ENCODE measurements at places on chromosomes 2 and 18.

- peak; percentile 44 for DNase-seq
Measured at GRCh38 chr2:59461127-59461526, 1092.3 kb downstream of the BCL11A start.

- DNase-seq, result no peak
Measured at GRCh38 chr2:98478088-98478551, 33.5 kb downstream of the INPP4A start.

DNA sequence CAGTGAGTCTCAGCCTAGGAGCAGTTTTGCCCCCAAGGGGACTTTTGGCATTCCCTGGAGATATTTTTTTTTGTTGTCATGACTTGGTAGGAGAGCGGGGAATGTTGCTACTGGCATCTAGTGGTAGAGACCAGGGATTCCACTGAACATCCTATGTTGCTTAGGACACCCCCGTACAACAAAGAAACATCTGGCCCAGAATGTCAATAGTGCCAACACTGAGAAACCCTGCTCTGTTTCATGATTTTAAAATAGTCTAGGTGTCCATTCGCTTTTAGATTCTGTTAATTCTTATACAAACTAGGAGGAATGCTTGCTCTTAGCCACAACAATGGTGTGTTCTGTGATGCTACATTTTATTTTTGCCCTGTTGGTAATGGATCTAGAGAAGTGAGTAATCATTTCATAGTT, 225.8 kb upstream of the SIX3 start:
- DNase-seq, result no peak

GRCh38 chr2:48529676-48530032, 300 bp upstream of the STON1 start:
- DNase-seq, result no peak

DNA sequence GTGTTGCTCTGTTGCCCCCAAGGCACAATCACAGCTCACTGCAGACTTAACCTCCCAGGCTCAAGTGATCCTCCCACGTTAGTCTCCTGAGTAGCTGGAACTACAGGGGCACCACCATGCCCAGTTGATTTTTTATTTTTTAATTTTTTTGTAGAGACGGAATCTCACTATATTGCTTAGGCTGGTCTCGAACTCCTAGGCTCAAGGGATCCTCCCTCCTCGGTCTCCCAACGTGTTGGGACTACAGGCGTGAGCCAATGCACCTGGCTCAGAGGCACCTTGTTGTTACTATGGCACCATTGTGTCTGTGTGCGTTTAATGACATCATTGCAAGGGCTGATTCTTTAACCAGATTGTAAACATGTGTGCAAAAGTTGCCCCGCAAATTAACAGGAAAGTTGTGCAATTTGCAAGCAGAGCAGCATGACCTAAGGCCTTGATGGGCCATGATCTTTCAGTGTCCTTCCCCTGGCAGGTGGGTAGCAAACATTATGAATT, 22.6 kb downstream of the TCF23 start:
- DNase-seq, result no peak

- DNase-seq, result no peak
Measured at GRCh38 chr18:3611313-3612090, 161.5 kb downstream of the TGIF1 start.

DNA sequence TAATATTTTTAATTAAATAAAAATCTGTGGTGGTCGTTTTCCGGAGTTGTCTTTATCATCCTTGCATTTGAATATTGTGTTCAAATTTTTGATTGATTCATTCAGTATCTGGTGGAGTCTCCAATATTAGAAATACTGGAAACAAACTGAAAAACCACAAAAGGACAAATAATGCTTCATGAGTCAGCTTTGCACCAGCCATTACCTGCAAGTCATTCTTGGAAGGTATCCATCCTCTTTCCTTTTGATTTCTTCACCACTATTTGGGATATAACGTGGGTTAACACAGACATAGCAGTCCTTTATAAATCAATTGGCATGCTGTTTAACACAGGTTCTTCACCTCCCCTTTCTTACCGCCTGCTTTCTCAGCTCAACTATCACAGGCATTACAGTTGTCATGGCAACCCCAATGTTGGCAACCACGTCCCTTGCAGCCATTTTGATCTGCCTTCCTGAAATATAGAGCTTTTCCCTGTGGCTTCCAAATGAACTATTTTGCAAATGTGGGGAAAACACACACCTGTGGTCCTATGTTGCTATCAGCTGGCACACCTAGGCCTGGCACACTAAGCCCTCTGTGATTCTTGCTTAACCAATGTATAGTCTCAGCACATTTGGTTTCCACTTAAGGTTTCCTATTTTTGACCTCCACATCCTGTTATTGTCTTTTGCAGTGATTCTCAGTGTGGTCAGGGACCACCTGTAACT, 6.5 kb downstream of the CTLA4 start:
- DNase-seq, result no peak

DNA sequence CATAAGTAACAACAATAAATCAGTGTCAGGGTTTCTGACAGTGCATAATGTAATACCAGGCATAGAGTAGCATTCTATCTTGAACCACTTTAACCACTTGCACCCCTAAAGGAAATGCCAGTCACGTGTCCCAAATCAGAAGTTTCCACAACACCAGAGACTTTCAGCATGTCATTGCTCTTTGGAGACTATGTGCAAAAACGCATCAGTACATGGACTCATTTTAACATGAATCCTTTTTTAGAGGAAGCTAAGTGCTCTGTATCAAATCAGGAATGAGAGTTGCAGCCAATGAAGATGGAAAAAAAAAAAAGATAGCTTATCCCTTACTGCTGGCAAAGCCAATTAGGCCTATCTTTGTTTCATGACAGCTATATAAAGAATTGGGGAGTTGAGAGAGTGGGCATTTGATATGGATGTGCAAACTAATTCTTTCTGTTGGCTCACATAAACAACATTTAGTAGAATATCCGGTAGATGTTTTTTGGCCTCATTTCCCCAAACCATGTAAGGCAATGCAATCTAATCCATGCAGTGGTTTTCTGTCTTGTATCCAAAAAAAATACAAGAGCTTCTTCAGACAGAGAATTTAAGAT, 353.1 kb downstream of the IRS1 start:
- DNase-seq, result peak; percentile 34

DNA sequence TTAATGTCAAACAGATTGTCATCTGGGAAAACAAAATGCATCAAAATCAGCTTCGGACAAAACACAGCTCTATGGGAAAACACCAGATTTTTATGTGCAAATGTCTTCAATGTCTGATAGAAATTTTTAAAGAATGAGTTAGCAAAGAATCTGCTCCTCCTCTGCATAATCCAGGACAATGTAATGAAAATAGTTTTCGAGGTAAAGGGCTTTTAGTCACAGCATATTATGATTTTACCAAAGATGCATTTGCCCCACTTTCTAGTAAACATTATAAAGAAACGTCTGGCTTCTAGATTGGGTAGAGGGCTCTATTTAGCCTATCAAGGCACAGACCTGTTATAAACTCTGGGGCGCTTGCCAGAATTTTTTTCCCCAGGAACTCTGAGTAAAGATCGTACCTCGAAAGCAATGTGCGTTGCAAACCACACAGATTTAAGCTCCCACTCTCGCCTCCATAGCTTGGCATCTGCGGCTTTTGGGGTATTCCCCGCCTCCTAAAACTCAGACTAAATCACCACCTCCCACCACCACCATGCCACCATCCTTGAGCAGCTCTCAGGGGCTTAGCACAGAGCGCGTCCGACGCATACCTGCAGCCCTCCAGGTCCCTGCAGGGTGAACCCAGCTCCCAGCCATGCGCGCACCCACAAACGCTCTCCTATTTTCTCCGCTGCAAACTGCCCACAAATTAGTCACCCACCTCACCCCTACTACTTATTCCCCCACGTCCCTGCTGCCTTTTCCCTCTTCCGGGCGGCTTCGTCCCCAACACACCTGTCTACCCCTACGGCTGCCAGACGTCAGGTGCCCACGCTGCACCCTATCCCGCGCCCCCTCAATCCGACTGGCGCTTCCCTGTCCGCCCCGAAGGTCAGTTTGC, 829 bp downstream of the ACVR1C start:
- no peak for DNase-seq

DNA sequence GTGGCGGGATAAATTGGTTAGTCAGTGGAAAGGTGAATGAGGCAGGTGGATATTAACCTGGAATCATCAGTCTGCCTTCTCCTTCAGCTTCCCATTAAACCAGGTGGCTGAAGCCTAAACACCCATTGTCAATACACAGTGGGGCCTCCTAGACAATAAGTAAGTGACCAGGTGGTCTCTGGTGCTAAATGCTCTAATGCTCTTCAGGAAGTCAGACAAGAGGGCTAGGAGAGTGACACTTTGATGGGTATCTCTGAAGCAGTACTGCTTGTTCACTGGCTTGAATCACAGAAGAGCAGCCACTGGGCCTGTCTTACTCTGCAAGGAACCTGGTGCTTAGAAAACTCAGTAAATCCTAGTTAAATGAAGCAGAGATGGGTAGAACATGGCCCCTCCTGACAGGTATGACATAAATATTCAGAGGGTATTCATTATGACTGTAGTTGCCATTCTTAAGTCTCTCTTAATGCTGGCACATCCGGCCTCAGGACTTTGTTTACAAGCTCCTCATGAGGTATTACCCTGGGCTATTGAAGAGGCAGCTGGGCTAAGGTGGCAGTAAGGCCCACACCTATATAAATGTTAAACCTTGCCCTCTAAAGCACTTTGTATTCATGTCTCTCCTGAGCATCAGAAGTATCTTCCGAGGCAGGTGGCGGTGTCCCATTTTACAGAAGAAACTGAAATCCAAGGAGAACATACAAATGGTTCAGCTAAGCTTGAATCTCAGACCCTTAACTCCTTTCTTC, 104.9 kb downstream of the NCK2 start:
- DNase-seq, result no peak

GRCh38 chr18:647304-647703, 10.1 kb upstream of the TYMS start:
- no peak for DNase-seq

GRCh38 chr2:8036366-8036765, 645.5 kb upstream of the ID2 start:
- no peak for DNase-seq

GRCh38 chr2:68088940-68089339, 26.1 kb upstream of the C1D start:
- no peak for DNase-seq

GRCh38 chr2:173656086-173656485, 301.4 kb downstream of the CDCA7 start:
- DNase-seq, result no peak

- no peak for DNase-seq
Measured at GRCh38 chr2:159095813-159096212, 127.4 kb downstream of the TANC1 start.

- no peak for DNase-seq
Measured at GRCh38 chr2:174334781-174335251, at the start of gene SP9. Gene SP9, plus strand, starts transcription at chr2:174334954. Its CDS starts 139 bp downstream, at chr2:174335093.

DNA sequence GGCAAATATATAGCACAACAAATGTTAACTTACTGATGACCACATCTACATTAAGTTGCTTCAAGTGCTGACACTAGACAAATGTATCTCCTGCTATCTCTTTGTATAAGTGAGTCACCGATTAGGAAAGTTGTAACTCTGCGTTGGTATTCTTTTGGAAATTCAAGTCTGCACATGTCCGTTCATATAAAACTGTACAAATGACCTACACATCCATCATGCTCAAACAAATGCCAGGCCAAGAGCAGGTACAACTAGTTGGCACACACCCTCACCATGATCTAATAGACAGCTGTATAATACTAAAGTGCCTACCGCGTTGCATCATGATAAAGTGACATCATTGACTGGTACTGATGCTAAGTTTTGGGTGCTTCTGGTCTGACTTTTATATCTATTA, 141.1 kb downstream of the RBMS1 start:
- no peak for DNase-seq

DNA sequence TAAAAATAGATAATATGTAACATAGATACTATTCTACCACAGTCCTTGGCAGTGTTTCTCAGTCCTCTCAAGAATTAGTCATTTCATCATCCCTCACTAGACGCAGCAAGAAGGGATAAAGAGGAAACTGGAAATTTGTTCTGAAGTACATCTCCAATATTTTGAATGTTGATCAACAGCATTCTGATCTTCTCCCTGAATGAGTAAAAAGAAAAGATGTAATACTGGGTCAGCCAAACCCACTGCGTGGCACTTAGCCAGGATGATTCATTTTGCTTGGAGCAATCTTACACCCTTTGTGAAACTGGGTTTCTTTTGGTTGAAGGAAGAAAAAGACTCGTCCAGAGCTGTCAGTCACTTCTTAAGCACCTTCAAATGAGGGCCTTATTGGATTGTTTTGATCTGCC, 54.1 kb downstream of the TAF1B start:
- DNase-seq, result peak; percentile 92

- DNase-seq, result no peak
Measured at GRCh38 chr18:23499291-23499781, 4.0 kb upstream of the RMC1 start.

GRCh38 chr2:48357351-48357750, 172.6 kb upstream of the STON1 start:
- DNase-seq, result no peak

DNA sequence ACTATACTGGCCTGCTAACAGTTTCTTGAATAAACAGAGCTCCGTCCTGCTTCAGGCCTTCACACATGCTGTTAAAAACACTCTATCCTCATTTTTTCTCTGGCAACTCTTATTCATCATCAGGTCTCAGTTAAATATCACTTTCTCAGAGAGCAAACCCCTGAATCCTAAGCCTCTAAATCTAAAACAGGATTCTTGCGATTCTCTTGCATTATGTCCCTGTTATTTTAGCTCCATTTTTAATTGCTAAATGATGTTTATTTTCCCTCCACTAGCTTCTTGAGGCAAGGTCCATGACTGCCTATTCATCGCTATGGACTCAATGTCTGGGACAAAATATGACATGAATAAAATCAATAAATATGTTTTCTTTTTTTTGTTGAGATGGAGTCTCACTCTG, 190.7 kb upstream of the SMAD7 start:
- no peak for DNase-seq

GRCh38 chr18:10010611-10011015, 96.8 kb downstream of the VAPA start:
- peak; percentile 13 for DNase-seq

GRCh38 chr2:220521551-220521950, 894.1 kb downstream of the SLC4A3 start:
- DNase-seq, result peak; percentile 60

DNA sequence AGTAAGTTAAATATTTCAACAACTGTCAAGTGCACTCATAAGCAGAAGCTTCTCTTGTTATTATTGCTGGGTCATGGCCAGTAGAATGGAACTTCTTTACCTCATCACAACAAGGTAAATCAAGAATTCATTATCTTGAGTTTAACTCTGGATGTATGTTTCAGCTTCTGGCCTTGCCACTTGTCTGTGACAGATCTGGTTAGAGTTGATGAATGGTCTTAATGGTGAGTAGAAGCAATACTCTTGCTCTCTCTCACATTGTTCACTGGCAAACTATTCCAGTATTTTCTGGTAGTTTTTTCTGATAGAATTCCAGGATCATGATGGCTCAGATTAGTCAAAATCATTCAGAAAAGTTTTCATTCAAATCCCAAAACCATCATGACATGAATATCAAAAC, 51.3 kb upstream of the NR4A2 start:
- DNase-seq, result no peak

- no peak for DNase-seq
Measured at GRCh38 chr2:102144128-102144527, 1.6 kb downstream of the IL1R1 start.

- DNase-seq, result no peak
Measured at GRCh38 chr2:49686291-49686690, 532.0 kb upstream of the FSHR start.

GRCh38 chr2:45640576-45640975, 10.9 kb upstream of the PRKCE start:
- no peak for DNase-seq

GRCh38 chr2:208373460-208374089, 33.0 kb upstream of the PTH2R start:
- DNase-seq, result no peak

GRCh38 chr2:148096012-148096411, 75.1 kb downstream of the MBD5 start:
- no peak for DNase-seq
